ENCODE measurements at places on chromosomes 16 and 17.

- peak overlapping the region; percentile 83 for H3K27ac ChIP-seq
- H3K4me1 ChIP-seq, result peaks cover 100% of the 10 kb centered on the region
- no peak for DNase-seq
- no peaks in the 10 kb centered on the region for H3K27me3 ChIP-seq
Measured at GRCh38 chr16:19138601-19139000, 24.8 kb downstream of the ITPRIPL2 start.

DNA sequence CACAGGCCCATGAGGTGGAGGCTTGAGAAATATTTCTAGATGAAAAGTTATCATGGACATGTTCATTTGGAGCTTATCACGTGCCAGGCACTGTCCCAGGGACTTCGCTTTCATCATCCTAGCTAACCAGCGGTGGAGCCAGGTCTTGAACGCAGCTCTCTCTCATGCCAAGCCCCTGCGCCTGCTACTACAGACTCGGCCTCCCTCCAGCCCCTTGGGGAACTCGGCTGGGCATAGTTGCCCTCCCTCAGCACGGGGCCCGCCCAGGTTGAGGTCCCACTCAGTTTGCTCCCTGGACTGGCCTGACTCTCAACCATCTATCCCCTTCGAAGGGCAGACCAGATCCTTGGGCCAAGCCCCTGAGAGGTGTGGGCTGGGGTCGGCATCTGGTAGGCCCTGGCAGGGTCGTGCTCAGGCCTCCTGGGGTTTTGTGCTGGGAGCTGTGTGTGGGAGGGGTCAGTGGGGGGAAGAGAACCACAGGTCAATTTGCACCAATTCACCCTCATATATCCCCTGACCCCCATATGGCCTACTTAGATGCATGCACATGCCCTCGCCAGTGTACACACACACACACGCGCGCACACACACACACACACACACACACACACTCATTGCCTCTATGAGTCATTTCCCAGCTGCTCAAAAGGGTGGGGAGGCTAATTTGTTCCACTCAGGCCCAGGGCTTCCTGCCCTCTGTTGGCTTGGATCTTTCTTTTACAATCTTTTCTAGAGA is 12.1 kb upstream of the SCN4A start:
- H3K4me3 ChIP-seq, result no peak overlapping the region
- H3K36me3 ChIP-seq, result no peaks in the 10 kb centered on the region
- H3K4me1 ChIP-seq, result peaks cover 7% of the 10 kb centered on the region
- peak overlapping the region; percentile 53 for H3K27ac ChIP-seq
- DNase-seq, result no peak

- no peaks in the 10 kb centered on the region for H3K36me3 ChIP-seq
- DNase-seq, result no peak
- H3K27ac ChIP-seq, result peak overlapping the region; percentile 96
- H3K27me3 ChIP-seq, result no peaks in the 10 kb centered on the region
- peak overlapping the region; percentile 91 for H3K4me3 ChIP-seq
Measured at GRCh38 chr16:20901068-20901435, 481 bp downstream of the LYRM1 start.

GRCh38 chr17:47739150-47739549 is 6.1 kb downstream of the TBX21 start:
- no peak overlapping the region for H3K4me3 ChIP-seq
- peaks cover 5% of the 10 kb centered on the region for H3K4me1 ChIP-seq
- H3K27me3 ChIP-seq, result peaks cover 79% of the 10 kb centered on the region

GRCh38 chr17:75548813-75549212 is 23.3 kb downstream of the LLGL2 start:
- peak overlapping the region; percentile 92 for H3K27ac ChIP-seq
- no peak for DNase-seq
- no peak overlapping the region for H3K4me3 ChIP-seq
- peaks cover 8% of the 10 kb centered on the region for H3K4me1 ChIP-seq

GRCh38 chr17:33012522-33013033 is 20.9 kb downstream of the SPACA3 start:
- H3K4me3 ChIP-seq, result no peak overlapping the region
- DNase-seq, result no peak
- H3K27me3 ChIP-seq, result peaks cover 9% of the 10 kb centered on the region
- H3K27ac ChIP-seq, result no peak overlapping the region
- H3K36me3 ChIP-seq, result no peaks in the 10 kb centered on the region

- no peak for DNase-seq
- no peak overlapping the region for H3K4me3 ChIP-seq
- no peak overlapping the region for H3K27ac ChIP-seq
- H3K4me1 ChIP-seq, result no peaks in the 10 kb centered on the region
Measured at GRCh38 chr17:12133183-12133582, 112.5 kb downstream of the MAP2K4 start.

DNA sequence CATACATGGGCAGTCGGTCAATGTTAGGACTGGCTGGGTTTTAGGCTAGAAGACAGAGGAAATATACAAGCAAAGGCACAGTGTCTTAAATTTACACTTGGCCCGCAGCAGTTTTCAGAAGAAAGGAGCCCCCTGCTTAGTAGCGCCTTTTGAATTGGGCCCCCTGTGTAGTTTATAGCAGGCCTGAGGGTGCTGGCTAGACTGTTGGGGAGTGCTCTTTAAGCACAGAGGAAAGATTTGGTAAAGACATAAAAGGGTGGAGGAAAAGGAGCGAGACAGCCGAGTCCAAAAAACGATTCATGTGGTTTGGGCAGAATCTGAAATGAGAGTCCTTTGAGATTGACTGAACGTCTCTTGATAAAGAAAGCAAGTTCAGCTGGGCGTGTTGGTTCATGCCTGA is 10.6 kb downstream of the RMI2 start:
- H3K4me3 ChIP-seq, result no peak overlapping the region
- H3K27ac ChIP-seq, result no peak overlapping the region
- H3K36me3 ChIP-seq, result no peaks in the 10 kb centered on the region
- no peaks in the 10 kb centered on the region for H3K27me3 ChIP-seq
- DNase-seq, result no peak
- H3K4me1 ChIP-seq, result peaks cover 74% of the 10 kb centered on the region

DNA sequence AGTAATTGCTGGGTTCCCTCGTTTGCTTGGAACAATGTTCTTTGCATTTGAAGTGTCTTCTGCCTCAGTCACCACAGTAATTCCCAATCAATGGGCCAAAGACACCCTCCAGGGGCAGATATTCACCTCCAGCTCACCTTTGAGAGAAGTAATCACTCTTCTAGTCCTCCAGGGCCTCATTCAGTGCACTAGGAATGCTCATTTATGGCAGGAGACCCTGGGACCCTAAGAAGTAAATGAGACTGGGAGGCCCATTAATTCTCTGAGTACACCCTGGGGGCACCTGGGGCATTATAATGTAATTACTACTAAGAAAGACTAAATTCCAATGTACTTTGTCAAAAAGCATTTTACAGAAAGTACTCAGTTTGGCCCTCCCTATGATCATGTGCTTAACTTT is 158.2 kb upstream of the XYLT1 start:
- no peak overlapping the region for H3K4me3 ChIP-seq
- no peaks in the 10 kb centered on the region for H3K36me3 ChIP-seq
- DNase-seq, result no peak
- H3K27ac ChIP-seq, result no peak overlapping the region
- H3K27me3 ChIP-seq, result no peaks in the 10 kb centered on the region
- peaks cover 25% of the 10 kb centered on the region for H3K4me1 ChIP-seq

GRCh38 chr17:17387017-17387497 is 83.9 kb downstream of the NT5M start:
- no peaks in the 10 kb centered on the region for H3K27me3 ChIP-seq
- no peak overlapping the region for H3K4me3 ChIP-seq
- peaks cover 5% of the 10 kb centered on the region for H3K4me1 ChIP-seq
- no peak for DNase-seq
- H3K27ac ChIP-seq, result no peak overlapping the region

- H3K36me3 ChIP-seq, result no peaks in the 10 kb centered on the region
- no peaks in the 10 kb centered on the region for H3K4me1 ChIP-seq
- no peak for DNase-seq
- peaks cover 4% of the 10 kb centered on the region for H3K27me3 ChIP-seq
- H3K4me3 ChIP-seq, result no peak overlapping the region
Measured at GRCh38 chr17:13484020-13484419, 117.7 kb downstream of the HS3ST3A1 start.

DNA sequence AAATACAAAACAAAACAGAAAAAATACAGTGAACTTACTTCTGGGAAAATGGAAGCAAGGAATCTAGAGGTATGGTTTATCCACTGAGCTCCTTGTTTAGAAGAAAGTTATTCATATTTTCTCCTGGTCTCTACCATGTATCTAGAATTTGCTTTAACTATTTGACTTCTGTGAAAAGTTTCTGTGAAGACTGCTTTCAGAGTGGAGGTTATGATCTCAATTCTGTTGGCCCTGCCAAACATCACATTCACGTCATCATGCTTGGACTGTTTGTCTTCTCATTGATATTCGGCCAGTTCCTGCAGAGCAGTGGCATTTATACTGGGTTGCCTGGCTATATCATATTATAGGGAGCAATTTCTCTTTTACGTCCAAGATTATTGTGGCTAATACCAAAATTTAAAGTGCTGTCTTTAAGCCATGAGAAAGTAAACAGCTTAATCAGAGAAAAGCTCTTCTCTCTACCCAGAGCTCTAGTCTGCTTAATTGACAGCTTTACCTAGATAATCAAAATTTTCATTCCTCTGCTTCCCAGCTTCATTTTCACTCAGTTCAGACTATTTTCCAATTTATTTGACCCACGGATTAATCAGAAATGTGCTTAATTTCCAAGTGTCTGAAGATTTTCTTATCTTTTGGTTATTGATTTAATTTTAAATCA is at the start of gene ABCA8:
Gene ABCA8, minus strand, starts transcription at position 212 of the 661 bp plus-strand sequence. CDS start 13,358 bp downstream, outside the sequence.
- H3K4me1 ChIP-seq, result no peaks in the 10 kb centered on the region
- H3K4me3 ChIP-seq, result peak within 1 kb of the TSS; percentile 29
- DNase-seq, result no peak
- no peak within 1 kb of the TSS for H3K27ac ChIP-seq

GRCh38 chr17:70169709-70170597 is 621 bp downstream of the KCNJ2 start:
- DNase-seq, result no peak
- peak overlapping the region; percentile 71 for H3K4me3 ChIP-seq
- no peaks in the 10 kb centered on the region for H3K36me3 ChIP-seq
- H3K27ac ChIP-seq, result peak overlapping the region; percentile 94
- peaks cover 65% of the 10 kb centered on the region for H3K4me1 ChIP-seq
